ENCODE measurements at places on chromosomes 11 and 22.

- no peak for DNase-seq
Observed at GRCh38 chr11:47264521-47264920, 5.4 kb upstream of the MADD start.

DNA sequence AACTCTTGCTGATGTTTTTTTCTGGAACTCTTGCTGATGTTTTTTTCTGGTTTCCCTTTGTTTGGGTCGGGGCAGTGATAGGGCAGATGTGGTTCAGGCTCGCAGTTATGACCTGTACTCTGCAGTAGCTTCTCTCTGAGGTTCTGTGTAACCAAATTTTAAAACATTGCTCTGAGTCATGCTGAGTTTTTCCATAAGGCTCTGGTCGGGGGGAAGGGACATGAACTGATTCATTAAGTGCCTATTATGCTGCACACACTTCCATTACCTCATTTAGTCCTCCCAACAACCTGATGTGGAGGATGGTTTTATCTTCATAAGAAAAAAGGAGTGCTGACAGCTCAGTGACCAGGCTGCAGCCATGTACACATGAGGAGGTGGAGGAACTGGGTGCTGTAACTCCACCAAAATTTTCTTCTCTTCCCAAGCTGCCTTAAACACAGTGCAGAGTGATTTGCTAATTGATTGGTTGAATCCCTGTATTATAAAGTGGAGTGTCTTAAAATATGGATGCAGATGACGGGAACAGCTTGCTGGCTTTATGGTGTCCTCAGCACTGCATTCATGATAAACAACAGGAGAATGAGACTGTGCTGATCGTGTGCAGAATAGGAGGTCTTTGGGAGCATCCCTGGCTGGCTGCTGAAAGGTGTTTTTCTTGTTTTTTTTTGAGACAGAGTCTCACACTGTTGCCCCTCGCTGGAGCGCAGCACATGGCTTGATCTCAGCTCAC is 19.1 kb downstream of the TNRC6B start:
- DNase-seq, result peak; percentile 89

DNA sequence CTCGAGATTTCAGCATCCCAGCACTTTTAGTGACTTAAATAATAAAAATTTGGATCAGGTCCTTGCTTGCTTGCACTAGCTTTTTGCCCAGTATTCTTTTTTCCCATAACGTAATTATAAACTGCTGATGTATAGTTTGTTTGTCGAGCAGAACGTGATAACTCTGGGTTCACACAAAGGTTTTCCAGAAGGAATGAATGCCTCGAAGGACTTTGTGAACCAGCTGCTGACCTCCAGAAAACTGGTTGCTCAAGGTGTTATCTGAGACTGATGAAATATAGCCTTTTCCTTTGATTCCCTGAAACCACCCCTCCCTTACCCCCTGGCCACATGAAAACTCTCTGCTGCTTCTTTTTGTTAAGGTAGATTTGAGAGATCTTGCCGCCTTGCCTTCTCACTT is 229.1 kb upstream of the CARD18 start:
- DNase-seq, result no peak

DNA sequence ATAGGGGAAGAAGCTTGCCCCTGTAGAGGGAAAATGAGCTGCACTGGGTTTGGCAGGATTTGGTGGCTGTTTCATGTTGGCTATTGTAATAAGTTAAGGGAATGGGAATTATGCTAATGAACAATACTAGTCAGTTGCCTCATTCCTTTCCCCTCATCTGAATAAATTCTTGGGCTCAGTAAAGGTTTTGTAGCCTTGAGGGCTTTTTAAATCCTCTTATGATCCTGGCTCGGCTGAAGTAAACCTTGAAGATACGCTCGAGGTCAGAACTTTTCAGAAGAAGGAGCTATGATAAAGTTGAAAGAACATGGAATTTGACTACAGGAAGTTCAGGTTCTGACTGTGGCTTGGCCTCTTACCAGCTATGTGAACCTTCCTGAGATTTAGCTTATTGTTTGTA is 448.7 kb downstream of the RAB38 start:
- no peak for DNase-seq

GRCh38 chr11:73173755-73174494 is 31.8 kb upstream of the FCHSD2 start:
- DNase-seq, result no peak

GRCh38 chr11:17544181-17544622 is at the start of gene USH1C:
Gene USH1C (minus strand): TSS chr11:17544416. CDS start chr11:17544307, 109 bp downstream.
- no peak for DNase-seq

DNA sequence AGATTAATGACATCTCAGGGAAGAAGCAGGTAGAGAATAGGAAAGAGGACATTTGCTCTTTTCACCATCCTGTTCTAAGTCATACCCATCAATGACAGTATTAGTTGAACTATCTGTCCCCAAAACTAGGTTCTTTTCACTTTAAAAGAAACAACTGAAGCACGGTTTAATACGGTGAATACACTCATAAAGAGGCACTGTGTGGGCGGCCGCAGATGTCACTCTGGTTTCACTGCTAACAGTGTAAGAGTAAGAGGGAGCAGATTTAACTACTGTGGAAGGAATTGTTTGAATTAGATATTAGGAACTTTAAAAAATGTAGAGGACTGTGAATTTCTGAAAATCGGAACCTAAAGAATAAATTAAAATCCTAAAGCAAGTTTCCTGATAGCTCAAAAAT is 49.5 kb downstream of the VSIG10L2 start:
- DNase-seq, result no peak

- no peak for DNase-seq
Observed at GRCh38 chr11:128690665-128691101, 3.2 kb upstream of the FLI1 start.

DNA sequence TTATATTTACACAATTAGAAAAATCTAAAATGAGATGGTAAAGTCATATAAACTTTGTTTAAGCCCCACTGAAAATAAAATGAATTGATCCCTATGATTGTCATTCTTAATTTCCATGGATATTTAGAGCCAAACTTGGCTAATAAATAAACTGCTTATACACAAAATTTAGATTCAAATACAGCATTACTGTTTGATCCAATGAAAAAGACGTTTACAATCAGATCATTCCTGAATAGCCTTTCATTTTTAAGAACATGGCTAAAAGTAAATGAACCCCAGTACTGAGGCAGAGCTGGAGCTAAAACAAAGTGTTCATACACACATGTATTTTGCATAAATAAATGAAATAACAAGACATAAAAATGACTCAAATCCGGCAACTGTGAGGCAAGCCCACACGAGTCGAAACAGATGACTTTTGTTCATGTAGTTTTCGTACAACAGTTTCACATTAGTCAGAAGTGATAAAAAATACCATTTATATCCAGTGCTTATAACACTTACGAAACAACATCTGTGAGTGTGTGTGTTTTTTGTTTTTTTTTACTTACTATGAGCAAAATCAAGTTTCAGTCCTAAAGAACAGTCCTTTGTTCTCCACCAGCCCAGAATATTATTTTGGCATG is 386.5 kb downstream of the SOX6 start:
- peak; percentile 91 for DNase-seq

DNA sequence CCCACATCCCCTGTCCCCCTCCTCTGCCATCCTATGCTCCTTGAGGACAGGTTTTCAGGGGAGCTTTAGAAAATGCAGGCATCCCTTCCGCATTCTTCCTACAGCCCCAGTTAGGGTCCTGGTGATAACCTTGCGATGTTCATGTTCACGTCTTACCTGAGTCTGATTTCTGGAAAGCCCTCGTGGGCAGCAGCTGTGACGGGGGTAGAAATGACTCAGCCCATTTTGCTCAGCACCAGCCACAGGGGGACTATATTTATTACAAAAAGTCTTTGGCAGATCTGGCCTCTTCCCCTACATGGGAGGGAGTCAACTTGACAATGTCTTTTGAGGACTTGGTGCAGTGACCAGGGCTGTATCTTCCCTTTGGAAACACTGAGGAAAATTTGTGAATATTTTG is 12.3 kb downstream of the PKNOX2 start:
- DNase-seq, result no peak

DNA sequence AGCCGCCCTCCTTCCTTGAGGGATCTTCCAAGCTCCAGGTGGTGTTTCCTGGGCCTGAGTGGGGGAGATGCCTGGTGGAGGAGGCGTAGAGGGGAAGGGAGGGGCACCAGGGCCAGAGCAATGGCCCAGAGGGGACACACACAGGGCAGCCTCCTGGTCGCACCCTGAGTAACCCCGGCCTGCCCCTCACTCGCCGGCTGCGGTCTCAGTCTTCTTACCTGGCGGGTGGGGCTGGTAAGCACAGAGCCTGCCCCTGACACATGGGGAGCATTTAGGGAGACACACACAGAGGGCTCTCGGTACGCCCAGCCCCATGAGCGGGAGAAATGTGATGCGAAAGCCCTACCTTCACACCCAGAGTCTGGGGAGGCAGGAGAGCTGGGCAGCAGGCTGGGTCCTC is 23.9 kb downstream of the IGF2 start:
- DNase-seq, result no peak

GRCh38 chr22:25736378-25737011 is 5.5 kb upstream of the MYO18B start:
- DNase-seq, result no peak

GRCh38 chr11:4821021-4821420 is at the start of gene OR51F2:
Gene OR51F2 (plus strand): TSS chr11:4821321. CDS start chr11:4821422, 101 bp downstream.
- no peak for DNase-seq

GRCh38 chr11:81000334-81000733 is 1559.5 kb upstream of the TENM4 start:
- DNase-seq, result no peak

DNA sequence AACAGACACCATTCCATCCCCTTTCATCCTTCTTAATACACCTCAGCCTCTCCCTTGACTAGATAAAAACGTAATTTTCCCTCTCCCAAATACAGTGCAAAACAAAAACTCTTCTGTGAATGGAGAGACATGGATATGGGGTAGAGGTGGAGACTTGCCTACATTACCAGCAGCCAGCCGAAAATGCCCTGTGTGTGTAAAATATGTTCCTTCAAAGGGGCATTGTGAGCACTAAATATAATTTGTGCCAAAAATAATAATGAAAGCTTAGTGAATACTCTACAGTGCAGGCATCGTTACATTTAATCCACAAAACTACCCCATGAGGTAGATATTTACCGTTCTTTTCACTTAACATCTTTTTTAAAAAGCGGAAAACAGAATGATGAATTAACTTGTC is 1.0 kb upstream of the TRIM44 start:
- DNase-seq, result no peak

GRCh38 chr11:67002921-67003411 is 20.0 kb upstream of the SYT12 start:
- DNase-seq, result no peak

DNA sequence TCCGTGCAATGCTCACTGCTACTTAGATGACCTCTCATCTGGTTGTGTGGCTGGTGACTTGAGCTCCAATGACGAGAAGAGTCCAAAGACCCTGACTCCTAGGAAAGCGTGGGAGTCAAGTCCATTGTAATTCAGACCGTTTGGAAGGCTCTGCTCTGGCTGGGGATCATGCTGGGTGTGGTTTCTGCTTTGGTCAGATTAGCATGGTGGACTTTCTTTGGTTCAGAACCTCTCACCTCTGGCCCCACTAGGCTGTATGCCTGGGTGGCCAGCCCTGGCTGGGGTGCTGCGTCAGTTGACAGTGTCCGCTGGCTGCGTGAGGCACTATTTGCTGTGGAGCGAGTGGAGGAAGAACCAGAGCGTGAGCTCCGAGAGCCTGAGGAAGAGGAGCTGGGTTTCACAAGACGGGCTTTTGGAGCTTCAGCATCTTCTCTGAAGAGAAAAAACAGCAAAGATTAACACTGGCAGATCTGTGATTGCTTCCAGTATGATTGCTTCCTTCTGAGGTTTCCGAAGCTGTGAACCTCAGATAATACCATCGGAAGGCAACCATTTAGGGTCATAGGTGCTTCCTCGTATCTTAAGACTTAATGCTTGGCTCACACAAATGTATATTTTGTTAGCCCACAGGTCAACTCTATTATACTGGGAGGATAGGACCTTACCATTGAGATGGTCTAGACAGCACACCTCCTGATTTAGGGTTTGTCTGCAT is 11.6 kb upstream of the HSPA8 start:
- no peak for DNase-seq

DNA sequence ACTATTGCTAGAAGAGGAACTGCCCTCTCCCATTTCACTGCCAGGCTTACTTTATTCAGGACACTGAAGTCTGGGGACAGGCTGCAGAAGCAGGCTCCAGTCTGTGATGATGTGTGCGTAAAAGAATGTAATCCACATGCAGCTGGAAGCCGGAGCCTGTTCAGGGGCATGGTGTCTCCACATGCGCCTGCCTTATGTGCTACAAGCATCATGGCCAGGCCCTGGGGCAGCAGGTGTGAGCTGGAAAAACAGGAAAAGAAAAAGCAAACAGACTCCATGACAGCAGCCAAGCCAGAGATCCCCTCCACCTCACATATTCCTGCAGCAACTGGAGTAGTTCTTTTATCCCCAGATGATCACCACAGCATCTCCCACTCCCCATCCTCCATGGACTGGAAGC is 33.4 kb downstream of the ARFGAP2 start:
- peak; percentile 85 for DNase-seq

DNA sequence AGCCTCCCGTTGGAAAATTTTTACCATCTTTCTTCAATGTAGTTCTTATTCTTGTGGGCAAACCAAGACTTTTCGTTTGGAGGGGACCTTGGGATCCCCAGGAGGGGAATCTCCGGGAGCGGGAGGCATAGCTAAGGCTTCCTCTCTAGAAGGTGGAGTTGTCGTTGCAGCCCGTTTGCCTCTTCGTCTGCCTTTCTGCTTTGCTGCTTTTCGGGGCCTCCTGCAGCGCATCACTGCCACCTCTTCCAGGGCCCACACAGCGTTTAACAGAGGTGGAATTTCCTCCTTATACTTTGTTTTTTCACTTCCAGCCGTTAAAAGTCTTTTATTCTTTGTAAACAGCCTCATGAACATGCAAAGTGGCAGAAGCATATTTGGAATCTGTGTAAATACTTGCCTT is 3.5 kb upstream of the IFITM3 start:
- DNase-seq, result no peak

DNA sequence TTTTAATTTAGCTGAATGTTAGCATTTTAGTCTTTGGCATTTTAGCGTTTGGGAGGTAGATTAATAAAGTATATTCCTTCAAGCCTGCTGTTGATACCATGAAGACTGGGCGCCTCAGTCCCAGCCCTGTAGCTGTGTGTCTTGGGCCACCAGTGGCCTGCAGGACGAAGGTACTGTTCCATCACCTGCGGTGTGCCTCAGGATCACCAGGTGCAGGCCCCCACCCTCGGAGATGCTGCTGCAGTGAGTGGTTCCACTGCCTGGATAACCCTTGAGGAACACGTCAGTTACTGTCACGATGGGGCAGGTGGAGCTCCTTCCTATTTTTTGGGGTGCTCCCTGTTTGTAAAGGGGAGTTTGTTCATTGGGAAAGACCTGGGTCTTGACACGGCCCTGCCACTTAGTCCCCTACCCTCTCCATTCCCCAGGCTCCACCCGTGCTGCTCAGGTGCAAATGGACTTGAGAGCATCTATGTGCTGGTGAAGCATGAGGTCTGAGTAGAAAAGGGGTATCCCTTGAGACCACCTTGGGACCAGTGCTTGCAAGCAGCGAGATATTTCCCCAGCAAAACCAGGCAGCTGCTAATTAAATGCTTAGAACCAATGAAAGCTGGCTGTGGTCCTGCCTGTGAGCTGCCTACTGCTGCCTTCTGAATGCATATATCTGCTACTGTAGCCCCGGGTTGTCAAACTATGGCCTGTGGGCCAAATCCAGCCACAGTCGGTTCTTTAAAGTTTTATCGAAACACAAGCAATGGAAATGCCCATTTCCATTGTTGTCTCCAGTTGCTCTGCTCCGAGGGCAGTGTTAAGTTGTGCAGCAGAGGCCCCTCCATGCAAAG is 28.7 kb downstream of the INCENP start:
- no peak for DNase-seq

Data from AG10803 (cell line).